ENCODE measurements at places on chromosomes 13 and 19.
A peak's percentile ranks its signal among the peaks of the same experiment; 100 is the strongest.

DNA sequence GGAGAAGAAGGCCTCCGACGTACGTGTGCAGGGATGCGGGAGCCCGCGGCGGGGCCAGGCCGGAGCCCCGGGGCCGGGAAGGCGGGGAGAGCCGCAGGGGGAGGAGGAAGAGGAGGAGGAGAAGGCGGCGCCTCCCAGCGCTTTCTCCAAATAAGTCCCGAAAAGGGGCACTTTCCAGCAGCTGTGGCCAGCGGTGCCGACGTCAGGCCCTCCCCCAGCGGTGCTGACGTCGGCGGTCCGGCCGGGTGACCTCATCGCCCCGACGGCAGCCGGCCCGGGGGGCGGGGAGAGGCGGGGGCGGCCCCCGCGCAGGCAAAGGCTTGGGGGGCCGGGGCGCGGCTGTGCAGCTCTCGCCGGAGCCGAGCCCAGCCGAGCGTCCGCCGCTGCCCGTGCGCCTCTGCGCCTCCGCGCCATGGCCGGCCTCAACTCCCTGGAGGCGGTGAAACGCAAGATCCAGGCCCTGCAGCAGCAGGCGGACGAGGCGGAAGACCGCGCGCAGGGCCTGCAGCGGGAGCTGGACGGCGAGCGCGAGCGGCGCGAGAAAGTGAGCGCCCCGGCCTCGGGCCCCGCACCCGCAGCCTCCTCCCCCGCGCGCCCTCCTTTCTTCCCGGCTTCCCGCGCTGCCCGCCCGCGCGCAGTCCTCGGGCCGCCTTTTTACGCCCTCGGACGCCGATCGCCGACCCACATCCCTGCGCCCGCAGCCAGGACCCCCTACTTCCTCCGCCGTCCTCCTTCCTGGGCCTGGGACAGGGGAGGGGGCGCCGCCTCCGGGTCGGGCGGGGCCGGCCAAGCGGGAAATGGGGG is at the start of gene TPM4:
Gene TPM4 (plus strand): TSS at position 342 of the 804 bp plus-strand sequence. CDS start 71 bp downstream, at position 413.
- DNase-seq, result peak; percentile 96

DNA sequence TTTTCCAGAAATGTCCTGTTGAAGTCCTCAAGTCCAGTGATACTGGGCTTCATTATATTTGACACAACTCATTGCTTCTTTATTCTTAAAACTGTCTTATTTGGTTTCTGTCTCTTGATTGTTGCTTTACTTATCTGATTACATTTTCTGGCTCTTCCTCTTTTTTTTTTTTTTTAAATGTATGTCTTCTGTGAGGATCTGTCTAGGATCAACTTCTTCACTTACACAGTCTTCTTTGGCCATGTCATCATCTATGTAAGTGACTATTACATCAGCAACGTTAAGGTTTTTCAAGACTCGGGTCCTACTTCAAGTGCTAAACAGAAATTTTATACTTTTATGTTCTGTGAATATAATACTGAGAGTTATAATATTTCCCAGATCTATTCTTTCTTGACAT is 162.1 kb downstream of the PDS5B start:
- DNase-seq, result no peak

- no peak for DNase-seq
Measured at GRCh38 chr13:32902874-32903273, 113.3 kb upstream of the KL start.

DNA sequence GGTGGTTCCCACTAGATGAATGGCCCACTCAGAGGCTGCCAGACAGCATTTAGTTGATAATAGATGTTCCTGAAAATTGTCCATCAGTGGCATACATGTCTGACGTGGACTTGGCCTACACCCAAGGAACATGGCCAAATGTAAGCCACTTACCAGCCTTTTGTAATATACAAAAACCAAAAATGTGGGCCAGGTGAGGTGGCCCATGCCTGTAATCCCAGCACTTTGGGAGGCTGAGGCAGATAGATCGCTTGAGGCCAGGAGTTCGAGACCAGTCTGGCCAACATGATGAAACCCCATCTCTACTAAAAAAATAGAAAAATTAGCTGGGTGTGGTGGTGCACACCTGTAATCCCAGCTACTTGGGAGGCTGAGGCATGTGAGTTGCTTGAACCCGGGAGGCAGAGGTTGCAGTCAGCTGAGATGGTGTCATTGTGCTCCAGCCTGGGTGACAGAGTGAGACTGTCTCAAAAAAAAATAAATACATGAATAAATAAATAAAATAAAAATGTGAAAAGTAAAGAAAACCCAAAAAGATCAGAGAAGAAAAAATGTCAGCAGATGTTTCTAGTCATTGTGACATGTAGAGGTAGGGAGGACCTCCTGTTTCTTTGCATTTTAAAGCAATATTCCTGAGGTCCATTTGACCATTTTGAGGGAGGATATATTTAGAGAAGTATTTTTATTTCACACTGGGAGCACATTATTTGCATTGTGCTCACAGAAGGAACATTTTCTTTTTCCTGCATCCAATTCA is 7.1 kb upstream of the WTIP start:
- no peak for DNase-seq

DNA sequence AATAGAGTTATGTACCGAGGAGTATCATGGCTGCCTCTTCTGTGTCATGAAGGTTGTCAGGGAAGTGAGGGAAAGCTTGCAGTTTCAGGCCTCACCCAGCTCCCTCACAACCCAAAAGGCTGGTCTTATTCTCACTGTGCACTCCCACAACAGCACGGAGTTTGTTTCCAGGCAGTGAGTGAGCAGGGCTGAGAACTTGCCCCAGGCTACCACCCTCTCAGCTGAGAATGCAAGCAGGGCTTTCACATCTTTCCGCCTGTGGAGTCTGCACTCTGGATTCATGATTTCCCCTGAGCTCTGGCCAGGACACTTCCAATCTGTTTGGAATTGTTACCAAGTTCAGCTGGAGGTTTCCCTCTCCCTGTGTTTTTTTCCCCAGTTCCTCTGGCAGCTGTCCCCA is 2284.7 kb upstream of the PCDH20 start:
- no peak for DNase-seq

DNA sequence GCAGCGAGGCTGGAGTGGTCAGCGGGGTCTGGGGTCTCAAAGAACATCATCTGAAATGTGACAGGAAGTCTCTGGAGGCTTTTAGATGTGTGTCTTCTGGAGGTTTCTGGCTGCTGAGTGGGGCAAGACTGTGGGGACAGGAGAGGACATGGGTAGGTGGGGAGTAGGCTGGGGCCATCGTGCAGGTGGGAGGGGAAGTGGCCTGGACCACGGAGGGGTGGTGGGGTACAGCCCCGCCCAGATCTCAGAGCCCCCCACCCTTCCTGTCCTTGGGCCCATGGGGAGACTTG is 6.2 kb downstream of the AP1M1 start:
- no peak for DNase-seq

DNA sequence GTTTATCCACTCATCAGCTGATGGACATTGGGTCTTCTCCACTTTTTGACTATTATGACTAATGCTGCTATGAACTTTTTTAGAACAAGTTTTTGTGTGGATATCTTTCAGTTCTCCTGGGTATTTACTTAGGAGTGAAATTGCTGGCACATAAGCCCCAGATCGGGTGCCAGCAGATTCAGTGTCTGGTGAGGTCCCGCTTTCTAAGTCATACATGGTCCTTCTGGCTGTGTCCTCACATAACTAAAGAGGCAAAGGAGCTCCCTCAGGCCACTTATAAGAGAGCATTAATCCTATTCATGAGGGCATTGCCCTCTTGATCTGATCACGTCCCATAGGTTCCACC is 600 bp upstream of the ZNF226 start:
- DNase-seq, result no peak

DNA sequence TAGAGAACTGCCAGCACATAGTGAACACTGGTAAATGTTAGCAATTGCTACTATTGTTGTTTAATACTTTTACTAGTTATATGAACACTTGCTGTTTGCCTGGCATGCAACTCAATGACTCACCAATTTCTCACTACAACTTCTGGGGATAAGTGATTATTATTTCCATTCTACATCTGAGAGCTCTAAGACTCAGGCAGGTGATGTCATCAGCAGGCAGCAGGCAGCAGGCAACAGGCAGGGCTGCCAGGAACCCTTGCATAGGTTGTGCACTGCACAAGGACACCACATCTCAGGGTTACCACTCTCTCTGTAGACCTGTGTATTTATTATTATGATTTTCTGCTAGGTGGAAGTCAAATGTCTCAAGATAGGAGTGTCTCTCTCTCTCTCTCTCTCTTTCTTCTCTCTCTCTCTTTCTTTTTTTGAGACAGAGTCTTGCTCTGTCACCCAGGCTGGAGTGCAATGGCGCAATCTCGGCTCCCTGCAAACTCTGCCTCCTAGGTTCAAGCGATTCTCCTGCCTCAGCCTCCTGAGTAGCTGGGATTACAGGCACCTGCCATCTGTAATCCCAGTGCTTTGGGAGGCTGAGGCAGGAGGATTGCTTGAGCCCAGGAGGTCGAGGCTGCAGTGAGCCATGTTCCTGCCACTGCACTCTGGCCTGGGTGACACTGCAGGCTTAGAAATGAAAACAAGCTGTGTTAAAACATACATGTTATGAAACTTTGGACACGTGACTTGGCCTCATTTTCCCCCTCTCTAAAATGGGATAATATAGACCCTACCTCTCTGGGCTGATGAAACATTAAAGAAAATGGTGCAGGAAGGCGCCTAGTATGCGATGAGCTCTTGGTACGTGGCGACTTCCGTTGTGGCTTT is 22.7 kb downstream of the HPN start:
- DNase-seq, result peak; percentile 27

GRCh38 chr13:32737111-32737571 is 150.9 kb downstream of the PDS5B start:
- DNase-seq, result peak; percentile 58

DNA sequence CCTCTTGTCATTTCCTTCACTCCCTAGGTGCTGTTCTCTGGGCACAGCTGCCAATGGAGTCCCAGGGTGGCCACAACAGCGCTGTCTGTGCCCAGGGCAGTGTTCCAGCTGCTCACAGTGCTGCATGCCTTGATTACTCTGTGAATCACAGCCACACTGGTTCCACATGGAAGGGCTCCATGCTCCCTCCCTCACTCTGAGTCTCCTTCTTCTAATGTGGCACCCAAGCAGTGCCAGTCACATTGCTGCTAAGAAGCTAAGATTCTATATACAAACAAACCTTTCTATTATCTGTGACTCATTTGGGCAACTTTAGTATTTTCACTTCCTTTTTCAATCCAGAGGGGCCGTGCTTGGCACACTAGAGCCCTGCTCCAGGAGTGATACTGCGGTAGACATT is 248.7 kb downstream of the TDRD3 start:
- no peak for DNase-seq

GRCh38 chr19:1745589-1746031 is 7.7 kb upstream of the ONECUT3 start:
- no peak for DNase-seq

GRCh38 chr13:37751025-37751424 is 118.5 kb downstream of the TRPC4 start:
- DNase-seq, result no peak

- no peak for DNase-seq
Measured at GRCh38 chr13:59666504-59666903, 497.2 kb downstream of the DIAPH3 start.

DNA sequence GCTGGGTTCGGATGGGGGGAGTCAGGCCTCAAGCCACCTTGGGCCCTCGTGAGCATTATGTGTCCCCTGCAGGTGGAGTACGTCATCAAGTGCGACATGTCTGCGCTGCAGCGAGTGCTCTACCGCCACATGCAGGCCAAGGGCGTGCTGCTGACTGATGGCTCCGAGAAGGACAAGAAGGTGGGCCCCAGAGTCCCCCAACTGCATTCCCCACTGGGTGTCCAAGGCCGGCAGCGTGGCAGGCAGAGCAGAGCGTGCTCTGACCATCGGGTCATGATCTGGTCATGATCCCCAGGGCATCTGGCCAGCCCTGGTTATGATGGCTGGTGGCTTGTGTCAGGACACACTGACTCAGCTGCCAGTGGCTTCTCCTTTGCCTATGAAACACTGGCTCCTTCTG is 63.4 kb downstream of the SMARCA4 start:
- DNase-seq, result no peak

DNA sequence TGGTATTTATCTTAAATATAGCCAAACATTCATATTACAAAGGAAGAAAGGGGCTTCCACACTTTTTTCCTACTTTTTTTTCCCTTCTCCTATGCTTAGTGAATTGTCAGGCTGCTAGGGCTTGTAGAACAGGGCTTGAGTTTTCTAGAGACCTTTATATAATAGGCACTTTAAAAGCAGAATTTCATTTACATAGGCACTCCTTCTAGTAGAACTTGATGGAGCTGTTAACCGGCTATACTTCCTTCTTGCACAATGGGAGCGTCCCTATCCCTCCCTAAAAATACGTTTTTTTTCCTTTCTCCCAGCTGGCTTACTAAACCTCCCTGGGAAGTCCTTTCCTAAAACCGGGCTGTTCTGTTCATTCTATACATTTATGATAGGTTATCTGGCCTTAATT is 1.1 kb downstream of the TRIM13 start:
- no peak for DNase-seq

GRCh38 chr19:16945762-16946465 is 57.1 kb downstream of the F2RL3 start:
- DNase-seq, result no peak

DNA sequence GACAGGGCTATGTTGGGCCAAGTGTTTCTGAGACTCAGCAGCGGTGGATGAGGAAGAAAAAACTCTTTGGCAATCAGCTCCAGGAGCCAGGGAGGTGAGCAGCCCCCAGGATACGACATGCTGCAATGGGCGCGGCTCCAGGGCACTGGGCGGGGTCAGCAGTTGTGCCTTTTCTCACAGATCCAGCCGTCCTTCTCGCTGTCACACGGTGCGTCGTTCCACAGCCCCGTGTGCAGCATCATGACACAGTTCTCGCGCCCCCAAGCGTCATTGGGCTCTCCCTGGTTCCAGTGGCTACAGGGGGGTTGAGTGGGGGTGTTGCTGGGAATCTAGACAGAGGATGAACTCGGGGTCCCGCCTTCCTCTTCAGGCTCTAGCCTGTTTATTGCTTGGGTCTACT is 2.7 kb downstream of the CLEC4G start:
- DNase-seq, result no peak

DNA sequence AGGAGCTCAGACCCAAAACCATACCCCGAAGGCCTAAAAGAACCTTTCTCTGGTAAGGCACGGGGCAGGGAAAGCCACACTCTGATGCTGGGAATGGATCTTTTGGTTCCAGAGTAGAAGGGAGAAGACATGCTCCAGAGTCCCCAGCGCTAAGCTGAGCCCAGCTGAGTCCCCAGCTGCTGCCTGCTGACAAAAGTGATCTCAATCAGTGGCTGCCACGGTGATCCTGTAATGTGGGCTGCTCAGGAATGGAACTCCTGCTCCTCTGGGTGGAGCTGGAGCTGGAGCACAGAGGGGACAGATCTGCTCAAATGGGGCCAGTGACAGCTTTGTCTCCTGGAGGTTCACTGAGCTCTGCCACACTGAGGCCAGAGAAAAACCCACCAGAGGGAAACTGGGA is 70.5 kb downstream of the MLLT1 start:
- no peak for DNase-seq

- DNase-seq, result no peak
Measured at GRCh38 chr13:43574605-43575004, 212.2 kb downstream of the ENOX1 start.
